ENCODE measurements at places on chromosomes 12 and 14. TPM values are rescaled to one million over a fixed set of nuclear protein-coding genes. Genes with fewer than 3 reads are reported as not detected.
A peak's percentile ranks its signal among the peaks of the same experiment; 100 is the strongest.

The ZFHX2 gene
- 1.3 TPM for total RNA-seq

The PTHLH gene
- 11.6 TPM for total RNA-seq

The MYH6 gene
- total RNA-seq: 11,820 TPM

The AQP2 gene
- 0.24 TPM for total RNA-seq

The SSTR1 gene
- total RNA-seq: 1.3 TPM

The CYP46A1 gene
- 4.7 TPM for total RNA-seq

The PCED1B gene
- total RNA-seq: 1.1 TPM

GRCh38 chr12:122545855-122546254 lies 18.8 kb downstream of the KNTC1 start:
- DNase-seq: no peak

GRCh38 chr12:83318386-83319098 lies 631.8 kb downstream of the TMTC2 start:
- no peak for DNase-seq

- no peak for DNase-seq
Observed at GRCh38 chr14:87434680-87435079, 558.3 kb downstream of the GALC start.

- DNase-seq: peak; percentile 41
Observed at GRCh38 chr12:6644903-6645302, 2.3 kb downstream of the ACRBP start.

GRCh38 chr12:50887191-50887590 lies 44.5 kb downstream of the TMPRSS12 start:
- DNase-seq: no peak

DNA sequence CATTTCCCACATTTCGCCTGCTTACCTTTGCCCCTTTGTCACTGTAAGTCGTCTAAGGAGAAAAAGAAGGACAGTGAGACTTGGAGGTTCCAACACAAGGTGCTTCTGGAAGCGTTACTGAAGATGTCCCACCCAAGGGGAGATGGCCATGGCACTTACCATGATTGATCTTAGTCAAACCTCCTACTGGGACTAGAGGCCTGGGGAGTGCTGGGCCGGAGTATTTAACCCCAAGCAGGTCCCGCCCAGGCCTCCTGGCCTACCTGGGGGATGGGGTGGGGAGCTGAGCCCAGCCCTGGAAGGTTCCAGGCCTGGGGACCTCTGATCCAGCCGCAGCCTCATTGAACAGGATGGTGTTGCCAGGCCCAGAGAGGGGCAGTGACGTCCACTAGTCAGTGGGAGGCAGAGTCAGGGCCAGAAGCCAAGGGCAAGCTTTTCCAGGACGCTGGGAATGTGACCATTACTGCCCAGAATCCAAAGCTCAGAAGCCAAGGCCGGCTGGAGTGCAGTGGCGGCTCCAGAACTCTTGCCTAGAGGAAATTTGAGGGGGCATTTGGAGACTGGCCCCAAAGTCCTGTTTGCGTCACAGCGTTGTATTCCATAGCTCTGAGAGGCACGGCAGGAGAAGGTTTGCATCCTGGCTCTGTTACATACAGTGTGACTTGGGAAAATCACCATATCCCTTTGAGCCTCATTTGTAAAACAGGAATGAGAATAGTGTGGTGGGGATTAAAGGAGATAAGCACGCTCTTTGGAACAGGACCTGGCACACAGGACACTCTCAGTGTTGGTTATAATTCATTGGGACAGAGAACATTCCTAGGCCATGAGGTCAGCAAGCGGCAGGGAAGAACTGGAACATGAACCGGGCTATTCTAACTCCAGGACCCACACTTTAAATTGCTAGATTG lies at the start of gene HPD:
Gene HPD (minus strand): TSS at position 198 of the 911 bp plus-strand sequence. CDS start 36 bp downstream, at position 162.
- DNase-seq: peak; percentile 84

DNA sequence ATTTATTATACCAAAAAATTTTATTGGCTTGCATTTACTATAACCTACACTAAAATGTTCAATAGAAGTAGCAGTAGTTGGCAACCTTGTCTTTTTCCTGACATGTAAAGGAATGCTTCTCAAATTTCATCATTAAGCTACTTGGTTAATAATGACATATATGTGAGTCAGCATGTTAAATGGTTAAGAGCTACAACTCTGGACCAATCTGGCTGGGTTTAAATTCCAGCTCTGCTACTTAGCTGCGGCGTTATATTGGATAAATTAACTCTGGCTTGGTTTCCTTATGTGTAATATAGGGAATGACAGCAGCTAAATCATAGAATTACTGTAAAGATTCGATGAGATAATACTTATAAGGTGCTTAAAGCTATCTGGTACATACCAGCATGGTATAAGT lies 53.7 kb upstream of the OTOGL start:
- no peak for DNase-seq

DNA sequence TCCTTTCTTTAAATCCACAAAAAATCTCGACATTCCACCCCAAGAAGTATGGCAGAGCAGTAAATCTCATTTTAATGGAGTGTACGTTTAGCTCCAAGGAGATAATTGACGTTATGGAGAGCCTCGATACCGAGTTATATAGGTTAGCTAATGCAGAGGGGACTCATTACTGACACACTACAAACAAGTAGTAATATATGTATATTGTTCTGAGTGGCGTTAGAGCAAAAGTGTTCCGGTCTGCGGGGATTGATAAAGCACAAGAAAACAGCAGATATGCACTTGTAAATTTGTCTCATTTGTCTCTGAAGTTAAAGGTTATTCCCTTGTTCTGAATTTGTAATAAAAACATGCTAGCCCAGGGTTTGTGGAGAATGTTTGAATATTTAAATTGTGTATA lies 84.1 kb downstream of the BCL11B start:
- DNase-seq: no peak

DNA sequence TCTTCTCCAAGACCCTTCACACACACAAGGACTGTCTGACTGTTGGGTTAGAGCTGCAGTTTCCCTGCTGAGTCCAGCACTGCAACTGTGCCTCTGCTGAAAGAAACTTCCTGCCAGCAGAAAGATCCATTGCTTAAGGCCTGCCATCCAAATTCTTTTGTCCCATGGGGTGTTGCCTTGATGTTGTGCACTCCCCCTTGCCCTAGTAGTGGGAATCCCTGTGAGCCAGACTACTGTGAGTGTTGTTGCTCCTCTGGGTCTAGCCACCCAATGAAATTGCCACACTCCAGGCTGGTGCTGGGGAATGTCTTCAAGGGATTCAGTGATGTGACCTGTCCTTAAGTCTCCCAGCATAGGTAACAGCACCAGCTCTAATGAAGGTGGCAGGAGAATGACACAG lies 166.6 kb upstream of the PDE3A start:
- DNase-seq: no peak

DNA sequence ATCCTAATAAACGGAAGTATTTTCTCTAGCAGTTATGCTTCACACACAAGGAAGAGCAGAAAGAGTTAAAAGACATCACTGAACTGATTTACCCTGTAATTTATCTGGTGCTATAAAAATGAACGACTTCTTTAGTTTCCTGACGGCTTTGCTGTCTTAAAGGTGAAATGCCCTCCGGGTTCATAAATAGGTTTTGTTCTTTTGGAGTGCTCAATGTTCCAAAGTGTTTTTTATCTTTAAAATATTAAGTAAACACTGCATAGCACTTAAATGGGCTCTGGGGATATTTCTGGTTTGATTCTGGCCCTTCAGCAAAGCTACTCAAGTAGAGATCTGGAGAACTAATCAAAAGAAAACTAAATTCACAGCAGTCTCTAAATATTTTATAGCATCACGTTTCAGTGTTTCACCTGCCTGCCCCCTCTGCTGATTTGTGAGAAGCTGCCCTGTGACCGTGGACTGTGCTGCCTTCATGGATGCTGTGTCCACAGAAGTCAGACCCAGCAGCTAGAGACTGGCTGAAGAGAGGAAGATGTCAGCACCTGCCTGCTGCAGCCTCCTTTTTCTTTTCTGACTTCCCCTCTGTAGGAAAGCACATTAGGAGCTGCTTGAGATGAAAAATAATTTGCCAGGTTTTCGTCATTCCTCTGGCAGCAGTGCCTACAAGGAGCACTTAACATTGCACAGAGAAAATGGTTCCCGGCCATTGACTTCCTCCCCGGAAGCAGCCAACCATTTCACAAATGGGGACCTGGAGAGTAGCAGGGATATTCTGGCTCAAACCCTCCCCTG lies 205.1 kb upstream of the FSCB start:
- no peak for DNase-seq
